ENCODE measurements at places on chromosomes 16 and 17.

DNA sequence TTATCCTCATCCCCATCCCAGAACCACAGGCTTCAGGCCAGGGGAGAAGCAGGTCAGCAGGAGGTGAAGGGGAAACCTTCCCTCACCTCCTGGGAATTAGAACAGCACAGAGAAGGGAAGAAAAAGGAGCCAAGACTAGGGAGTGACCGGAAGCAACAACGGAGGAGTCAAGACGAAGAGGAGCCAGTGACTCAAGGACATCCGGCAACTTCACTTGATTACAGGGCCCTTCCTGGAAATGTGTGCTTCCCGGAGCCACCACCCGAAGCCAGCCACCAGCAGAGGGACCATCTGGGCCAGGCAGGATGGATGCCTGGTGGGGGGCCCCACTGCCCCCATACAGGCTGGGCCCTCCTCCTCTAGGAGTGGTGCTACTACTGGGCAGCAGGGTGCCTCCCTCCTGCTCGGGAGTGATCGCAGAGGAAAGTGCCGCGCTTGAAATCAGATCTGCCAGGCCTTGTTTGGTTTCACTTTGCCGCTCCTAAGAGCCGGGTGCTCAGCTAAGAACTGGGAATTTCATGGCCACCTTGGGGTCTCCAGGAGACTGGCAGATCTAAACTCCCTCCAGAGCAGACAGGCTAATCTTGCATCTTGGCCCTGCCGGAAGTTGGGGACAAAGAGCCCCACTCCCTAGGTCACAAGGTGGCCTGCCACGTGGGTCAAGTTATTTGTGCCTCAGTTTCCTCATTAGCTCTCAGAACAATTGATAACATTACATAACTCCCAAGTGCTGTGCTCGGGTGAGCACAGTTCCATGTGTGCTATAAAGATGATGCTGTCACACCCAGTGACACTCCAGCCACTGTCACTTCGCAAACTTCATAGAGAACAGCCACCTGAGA, 6.6 kb downstream of the CDC42EP4 start:
- no peak for DNase-seq

DNA sequence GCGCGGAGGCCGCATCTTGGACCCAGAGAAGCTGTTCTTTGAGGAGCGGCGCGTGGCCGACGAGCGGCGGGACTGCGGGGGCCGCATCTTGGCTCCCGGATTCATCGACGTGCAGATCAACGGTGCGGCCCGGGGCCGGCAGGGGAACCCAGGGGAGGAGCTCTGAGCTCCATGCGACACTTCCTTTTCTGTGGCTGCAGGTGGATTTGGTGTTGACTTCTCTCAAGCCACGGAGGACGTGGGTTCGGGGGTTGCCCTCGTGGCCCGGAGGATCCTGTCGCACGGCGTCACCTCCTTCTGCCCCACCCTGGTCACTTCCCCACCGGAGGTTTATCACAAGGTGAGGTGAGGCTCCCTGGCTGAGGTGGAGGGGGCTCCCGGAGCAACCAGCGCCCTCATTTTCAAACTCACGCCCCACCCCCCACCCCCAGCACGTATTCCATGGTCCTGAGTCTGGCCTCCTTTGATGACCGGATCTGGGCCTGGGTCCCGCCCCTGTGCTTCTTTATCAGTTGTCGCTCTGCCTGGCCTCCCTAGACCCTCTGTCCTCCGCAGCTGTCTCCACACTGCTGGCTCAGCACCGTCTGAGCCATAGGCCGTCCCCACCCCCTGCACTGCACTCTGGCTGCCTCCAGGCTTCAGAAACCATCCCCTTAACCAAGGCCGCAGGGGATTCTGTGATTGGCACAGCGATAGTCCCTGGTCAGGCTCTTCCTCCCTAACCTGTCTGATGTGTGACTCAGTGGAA, 787 bp downstream of the AMDHD2 start:
- peak; percentile 70 for DNase-seq

DNA sequence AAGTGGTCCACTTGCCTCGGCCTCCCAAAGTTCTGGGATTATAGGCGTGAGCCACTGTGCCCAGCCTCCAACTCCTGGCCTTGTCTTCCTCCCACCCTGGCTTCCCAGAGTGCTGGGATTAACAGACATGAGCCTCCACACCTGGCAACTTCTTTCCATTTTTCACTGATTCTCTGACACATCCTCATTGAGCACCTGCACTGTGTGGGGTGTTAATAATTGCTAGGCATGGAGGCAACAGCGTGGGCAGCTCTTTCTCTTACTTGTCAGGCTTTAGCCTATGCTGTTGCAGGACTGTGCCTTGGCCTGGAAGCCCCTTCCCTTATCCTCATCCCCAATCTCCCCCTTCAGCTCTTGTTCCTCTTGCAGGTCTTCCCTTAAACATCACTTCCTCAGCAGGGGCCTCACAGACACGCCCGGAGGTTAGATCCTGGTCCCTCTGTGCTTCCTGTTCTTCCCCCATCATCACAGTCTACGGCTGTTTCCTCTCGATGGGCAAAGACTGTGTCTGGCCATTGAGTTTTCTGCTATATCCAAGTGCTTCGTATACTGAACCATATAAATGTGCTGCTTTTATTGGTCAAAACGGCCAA, 7.9 kb downstream of the QPRT start:
- no peak for DNase-seq

DNA sequence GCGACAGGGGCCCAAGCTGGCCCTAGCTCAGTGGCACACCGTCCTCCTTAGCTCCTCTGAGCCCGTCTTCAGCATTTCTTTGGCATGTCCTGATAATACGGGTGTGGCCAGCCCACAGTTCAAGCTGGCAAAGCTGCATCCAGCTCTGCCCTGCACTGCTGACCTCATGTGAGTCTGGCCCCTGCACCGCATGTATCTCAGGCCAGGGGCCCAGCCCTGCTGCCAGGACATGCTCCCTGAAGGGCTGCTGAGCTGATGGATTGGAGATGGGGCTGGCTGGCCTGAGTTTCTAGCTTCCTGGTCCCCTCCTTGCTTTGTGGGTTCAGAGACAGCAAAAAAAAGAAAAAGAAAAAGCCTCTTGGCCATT, 2.4 kb downstream of the DOC2B start:
- no peak for DNase-seq

- no peak for DNase-seq
Measured at GRCh38 chr17:79242873-79243602, 168.4 kb downstream of the ENGASE start.

DNA sequence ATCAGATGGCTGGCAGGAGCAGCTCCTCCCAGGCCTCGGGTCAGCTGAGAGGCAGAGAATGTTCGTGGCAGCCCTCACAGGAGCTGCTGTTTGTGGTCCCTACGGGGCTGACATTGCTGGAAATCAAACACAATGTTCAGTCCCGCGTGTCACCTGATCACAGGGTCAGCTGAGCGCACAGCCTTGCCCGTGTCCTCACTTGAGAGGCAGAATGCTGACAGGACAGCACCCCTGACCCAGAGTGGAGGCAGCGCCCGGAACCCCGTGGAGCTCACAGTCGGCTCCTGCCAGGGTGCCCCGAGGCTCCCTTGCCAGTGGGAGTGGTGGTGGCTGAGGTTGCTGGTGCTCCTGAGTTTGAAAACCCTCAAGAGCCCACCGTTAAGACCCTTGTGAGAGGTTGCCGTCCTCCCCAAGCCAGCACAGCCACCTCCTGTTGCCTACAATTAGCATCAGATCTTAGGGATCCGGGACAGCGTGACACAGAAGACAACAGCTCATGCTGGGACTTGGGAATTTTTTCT, 3.6 kb upstream of the CHMP6 start:
- DNase-seq = no peak

DNA sequence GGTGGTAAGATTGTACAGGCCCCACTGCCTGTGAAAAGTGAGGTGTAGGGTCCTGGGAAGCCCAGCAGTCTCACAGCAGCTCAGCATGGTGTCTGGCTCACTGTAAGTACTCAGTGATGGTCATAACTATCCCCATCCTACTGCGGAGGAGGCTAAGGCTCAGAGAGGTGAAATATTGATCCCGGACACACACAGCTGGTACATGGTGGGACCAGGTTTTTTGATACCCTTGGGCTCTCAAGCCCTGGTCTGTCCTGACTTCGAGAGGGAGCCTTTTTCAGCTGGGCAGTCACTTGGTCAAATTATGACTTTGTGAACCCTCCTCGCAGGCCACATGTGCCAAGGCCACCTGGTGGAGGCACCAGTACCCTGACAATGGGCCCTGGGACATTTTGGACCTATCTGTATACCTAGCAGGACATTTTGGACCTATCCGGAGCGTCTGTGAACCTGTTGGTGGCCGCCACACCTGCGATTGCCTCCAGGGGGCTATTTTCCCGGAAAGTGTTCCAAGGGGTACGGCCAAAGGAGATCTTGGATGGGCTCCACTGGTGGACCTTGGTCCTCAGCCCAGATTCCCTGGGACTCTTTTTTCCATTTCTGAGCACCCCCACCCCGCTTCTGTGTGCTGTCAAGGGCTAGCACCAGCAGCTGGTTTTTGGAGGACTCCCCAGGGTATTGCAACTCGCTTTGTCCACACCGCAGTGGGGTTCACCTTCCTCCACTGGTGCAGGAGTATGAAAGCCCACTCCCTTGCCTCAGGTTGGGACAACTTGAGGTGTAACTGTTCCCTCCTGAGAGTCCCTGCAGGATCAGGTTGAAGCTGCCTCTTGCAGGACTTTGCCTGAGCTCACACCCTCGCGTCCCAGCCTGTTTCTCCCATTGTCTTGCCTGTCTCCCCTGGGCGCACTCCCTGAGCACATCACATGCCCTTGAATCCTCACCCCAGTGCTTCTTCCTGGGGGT, 83.6 kb upstream of the NKD1 start:
- DNase-seq = no peak

- peak; percentile 36 for DNase-seq
Measured at GRCh38 chr16:28981517-28981916, 3.3 kb upstream of the LAT start.

- DNase-seq = no peak
Measured at GRCh38 chr16:86939609-86940008, 361.3 kb downstream of the FOXL1 start.

DNA sequence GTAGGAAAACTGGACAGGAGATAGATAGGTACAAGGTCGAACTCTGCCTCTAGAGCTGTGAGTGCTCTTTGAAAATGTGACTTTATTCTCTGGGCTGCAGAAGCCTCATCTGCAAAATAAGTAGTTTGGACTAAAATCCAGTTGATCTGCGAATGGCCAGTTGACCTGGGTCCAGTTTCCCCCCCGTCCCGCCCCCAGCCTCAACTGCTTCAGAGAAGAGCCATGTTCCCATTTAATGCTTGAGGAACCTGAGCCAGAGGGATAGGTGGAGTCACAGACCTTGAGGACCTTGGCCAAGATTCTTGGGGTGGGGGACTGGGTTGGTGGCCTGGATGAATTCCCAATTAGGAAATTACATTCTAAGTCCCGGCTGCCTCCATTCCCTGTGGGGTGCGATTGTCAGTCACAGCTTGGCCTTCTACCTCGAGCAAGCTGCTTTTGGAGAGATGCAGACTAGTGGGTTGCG, 14.1 kb downstream of the TBX2 start:
- no peak for DNase-seq

DNA sequence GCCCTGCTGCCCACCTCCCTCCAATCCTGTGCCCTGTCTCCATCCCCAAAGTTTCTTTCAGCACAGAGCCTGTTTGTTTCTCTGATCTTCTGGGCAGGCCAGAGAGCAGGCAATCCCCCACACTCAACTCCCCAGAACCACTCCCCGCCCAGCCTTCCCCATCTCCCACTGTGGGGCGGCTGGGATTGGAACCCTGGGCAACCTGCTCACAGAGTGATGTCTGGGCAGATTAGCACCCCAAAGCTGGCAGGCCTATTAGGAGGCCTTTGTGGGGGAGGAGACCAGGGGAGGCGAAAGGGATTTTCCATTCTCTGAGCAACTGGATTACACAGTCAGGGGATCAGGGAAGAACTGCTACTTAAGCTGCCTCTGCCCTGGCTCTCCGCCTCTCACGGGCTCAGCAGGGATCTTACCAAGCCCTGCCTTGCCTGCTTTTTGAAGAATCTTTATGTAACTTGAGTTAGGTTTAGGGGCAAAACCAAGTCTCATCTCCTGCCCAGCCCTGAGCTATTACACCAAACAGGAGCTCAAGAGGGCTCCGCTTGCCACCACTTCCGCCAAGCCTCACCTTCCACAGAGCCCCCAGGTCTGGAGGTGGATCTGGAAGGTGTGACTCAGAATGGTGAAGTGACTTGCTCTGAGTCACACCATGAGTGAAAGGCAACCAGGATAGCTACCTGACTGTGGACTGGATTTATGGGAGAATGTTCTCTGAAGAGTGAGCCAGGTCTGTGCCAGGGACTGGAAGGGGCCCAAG, 16.0 kb upstream of the LHX1 start:
- no peak for DNase-seq

DNA sequence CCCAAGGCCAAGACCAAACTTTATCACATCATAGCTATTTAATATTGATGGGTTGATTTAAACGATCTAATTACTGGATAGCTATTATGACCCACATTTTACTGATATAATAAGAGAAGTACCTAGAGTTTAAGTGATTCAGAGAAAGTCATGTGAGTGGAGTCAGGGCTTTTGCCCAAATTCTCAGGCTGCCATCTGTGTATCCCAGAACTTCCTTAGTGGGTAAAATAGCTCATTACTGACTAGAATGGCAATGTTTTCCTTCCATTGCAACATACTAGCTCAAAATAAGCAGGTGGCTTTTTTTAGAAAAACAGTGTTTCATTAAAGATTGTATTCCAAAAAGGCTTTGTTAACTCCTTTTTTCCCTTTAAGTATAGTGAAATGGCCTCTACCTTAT, 113.9 kb upstream of the MAF start:
- no peak for DNase-seq

DNA sequence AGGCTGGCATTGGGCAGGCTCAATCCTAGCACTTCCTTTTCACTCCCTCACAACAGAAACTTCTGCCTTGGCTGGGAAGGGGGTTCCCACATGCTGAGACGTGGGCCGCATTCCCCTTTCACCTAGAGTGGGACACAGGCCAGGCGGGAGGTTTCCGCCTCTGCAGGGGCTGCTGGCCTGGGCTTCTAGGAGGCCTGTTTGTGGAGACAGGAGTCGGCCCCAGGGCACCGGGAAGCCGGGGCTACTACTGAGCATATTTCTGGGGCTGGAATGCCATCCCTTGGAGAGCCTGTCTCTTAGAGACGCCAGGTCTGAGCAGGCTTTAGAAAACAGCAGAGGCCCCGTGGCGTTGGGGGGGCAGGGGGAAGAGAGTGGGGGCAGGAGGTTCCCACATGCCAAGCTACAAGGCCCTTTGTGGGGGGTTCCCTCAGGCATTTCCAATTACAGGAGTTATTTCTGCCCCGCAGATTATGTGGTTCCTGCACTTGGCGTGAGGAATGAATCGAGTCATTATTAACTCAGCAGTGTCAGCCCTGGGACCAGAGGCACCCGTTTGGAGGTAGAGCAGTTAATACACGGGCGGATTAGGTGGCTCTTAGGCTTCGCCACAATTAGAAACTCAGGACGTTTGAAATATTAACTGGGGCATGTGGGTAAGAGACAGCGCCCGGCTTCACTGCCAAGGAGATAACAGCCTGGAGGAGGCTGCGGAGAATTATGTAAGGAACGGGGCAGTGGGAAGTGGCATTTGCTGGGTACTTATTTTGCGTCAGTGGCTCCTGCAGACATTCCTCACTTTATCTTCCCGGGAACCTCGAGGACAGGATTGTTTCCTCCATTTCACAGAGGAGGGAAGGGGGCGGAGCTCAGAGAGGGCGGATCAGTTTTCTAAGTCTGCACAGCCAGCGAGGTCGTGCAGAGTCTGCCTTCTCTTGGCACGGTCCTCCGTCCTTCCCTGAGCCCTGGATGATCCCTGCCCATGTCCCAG, 162.5 kb downstream of the MAF start:
- no peak for DNase-seq

GRCh38 chr16:85644093-85644712, 31.1 kb downstream of the GSE1 start:
- DNase-seq = no peak
